ENCODE measurements at places on chromosomes 6 and 20. TPM values are rescaled to one million over a fixed set of nuclear protein-coding genes. Genes with fewer than 3 reads are reported as not detected.

GRCh38 chr6:88535306-88535705 lies 369.2 kb upstream of the CNR1 start:
- no peaks in the 10 kb centered on the region for H3K4me1 ChIP-seq
- DNase-seq, result no peak
- 0 out of 2 replicates have a peak, but pooled peaks cover 3% of the 10 kb centered on the region for H3K27me3 ChIP-seq
- no peak overlapping the region for H3K4me3 ChIP-seq
- H3K36me3 ChIP-seq, result no peaks in the 10 kb centered on the region
- H3K27ac ChIP-seq, result no peak overlapping the region

DNA sequence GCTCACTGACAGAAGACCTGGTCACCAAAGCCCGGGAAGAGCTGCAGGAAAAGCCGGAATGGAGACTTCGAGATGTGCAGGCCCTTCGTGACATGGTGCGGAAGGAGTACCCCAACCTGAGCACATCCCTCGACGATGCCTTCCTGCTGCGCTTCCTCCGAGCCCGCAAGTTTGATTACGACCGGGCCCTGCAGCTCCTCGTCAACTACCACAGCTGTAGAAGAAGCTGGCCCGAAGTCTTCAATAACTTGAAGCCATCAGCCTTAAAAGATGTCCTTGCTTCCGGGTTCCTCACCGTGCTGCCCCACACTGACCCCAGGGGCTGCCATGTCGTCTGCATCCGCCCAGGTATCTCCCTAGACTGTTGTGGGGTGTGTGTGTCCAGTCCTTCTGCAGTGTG lies 4.4 kb downstream of the TTPAL start:
- peaks cover 14% of the 10 kb centered on the region for H3K4me1 ChIP-seq
- H3K27ac ChIP-seq, result no peak overlapping the region
- no peak overlapping the region for H3K4me3 ChIP-seq
- peaks cover 49% of the 10 kb centered on the region for H3K36me3 ChIP-seq
- no peak for DNase-seq

GRCh38 chr6:125931733-125932450 lies 24.7 kb upstream of the HINT3 start:
- no peak overlapping the region for H3K4me3 ChIP-seq
- peaks cover 16% of the 10 kb centered on the region for H3K4me1 ChIP-seq
- H3K36me3 ChIP-seq, result no peaks in the 10 kb centered on the region
- H3K27me3 ChIP-seq, result no peaks in the 10 kb centered on the region
- no peak for DNase-seq

ARMC2 gene
- 0.71 TPM for total RNA-seq

RNF144B gene
- total RNA-seq, result 8.1 TPM

KCNK5 gene
- not detected for total RNA-seq

- peaks cover 25% of the 10 kb centered on the region for H3K36me3 ChIP-seq
- peaks cover 26% of the 10 kb centered on the region for H3K4me1 ChIP-seq
- H3K27me3 ChIP-seq, result no peaks in the 10 kb centered on the region
- no peak for DNase-seq
- no peak overlapping the region for H3K27ac ChIP-seq
- no peak overlapping the region for H3K4me3 ChIP-seq
These were observed 157.0 kb downstream of the MTHFD1L start for GRCh38 chr6:151022492-151022891.

DNA sequence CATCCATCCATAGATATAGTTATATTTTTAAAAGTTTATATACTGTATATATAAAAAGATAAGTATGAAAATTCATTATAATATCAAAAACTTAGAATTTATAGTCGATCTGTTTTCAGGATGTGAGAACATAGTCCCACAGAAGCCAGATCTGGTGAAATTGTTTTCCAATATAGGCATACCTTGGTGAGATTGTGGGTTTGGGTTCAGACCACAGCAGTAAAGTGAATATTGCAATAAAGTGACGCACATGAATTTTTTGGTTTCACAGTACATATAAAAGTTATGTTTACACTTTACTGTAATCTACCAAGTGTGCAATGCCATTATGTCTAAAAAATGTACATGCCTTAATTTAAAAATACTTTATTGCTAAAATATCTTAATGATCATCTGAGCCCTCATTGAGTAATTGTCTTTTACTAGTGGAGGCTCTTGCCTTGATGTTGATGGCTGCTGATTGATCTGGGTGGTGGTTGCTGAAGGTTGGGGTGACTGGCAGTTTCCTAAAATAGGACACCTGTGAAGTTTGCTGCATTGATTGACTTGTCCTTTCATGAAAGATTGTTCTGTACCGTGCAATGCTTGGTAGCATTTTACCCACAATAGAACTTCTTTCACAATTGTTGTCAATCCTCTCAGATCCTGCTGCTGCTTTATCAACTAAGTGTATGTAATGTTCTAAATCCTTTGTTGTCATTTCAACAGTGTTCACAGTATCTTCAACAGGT lies 29.8 kb downstream of the AIG1 start:
- no peaks in the 10 kb centered on the region for H3K27me3 ChIP-seq
- H3K4me3 ChIP-seq, result no peak overlapping the region
- H3K4me1 ChIP-seq, result no peaks in the 10 kb centered on the region
- no peak overlapping the region for H3K27ac ChIP-seq
- no peak for DNase-seq

DNA sequence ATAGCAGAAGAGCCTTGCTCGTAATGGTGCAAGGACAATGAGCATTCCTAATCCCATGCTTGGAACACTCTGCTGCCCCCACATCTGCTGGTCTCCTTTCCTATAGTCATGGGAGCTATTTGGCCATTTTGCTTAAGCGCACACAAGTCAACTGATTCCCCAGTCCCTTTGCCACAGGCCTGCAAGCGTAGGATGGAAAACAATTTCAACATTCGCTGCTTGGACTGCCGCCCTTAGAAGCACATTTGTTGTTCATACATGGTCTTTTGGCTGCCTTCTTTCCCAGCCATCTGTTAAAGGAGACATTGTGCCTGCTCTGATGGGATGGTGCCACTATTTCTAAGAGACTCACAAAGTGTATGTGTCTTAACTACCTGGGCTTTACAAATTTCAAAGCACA lies 96.9 kb downstream of the RFX6 start:
- H3K36me3 ChIP-seq, result no peaks in the 10 kb centered on the region
- no peak for DNase-seq
- H3K4me1 ChIP-seq, result no peaks in the 10 kb centered on the region
- H3K4me3 ChIP-seq, result no peak overlapping the region

DNA sequence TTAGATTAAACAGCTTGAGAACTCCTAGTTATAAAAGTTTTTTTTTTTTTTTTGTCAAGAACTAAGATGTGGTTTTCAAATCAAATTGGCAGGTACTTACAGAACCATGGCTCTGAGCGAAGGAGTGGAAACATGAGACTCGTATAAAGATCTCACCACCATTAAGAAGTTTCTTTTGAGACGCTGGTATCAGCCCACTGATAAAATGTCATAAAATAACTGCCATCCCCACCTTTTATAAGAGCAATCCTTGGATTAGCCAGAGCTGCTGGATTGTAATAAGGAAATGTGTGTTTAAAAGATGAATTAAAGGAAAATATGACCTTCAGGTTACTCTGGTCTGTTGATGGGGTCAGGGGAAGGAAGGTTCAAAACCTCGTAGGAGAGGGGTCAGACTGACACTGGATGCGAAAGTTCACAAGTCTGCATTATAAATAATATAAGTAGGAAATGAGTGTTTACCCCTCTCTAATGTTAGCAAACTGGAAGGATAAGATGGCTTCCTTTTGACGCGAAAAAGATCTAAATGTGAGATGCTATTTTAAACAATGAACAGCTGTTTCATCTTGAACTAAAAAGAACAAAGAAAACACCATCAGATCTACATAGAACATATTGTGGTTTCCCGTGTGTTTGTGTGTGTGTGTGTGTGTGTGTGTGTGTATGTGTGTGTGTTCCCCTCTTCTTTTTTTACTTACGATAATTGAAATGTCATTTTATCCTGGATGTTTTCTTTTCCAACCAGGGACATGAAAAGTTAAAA lies 386.8 kb upstream of the JAG1 start:
- no peak overlapping the region for H3K27ac ChIP-seq
- H3K27me3 ChIP-seq, result no peaks in the 10 kb centered on the region
- no peaks in the 10 kb centered on the region for H3K36me3 ChIP-seq
- H3K4me3 ChIP-seq, result no peak overlapping the region

- no peaks in the 10 kb centered on the region for H3K27me3 ChIP-seq
- no peaks in the 10 kb centered on the region for H3K36me3 ChIP-seq
- H3K4me3 ChIP-seq, result no peak overlapping the region
- no peak overlapping the region for H3K27ac ChIP-seq
- DNase-seq, result no peak
- H3K4me1 ChIP-seq, result peaks cover 1% of the 10 kb centered on the region
These were observed 67.9 kb upstream of the THBS2 start for GRCh38 chr6:169321546-169321945.

LHFPL5 gene
- total RNA-seq, result not detected

SNRNP48 gene
- total RNA-seq, result 19.6 TPM

DNA sequence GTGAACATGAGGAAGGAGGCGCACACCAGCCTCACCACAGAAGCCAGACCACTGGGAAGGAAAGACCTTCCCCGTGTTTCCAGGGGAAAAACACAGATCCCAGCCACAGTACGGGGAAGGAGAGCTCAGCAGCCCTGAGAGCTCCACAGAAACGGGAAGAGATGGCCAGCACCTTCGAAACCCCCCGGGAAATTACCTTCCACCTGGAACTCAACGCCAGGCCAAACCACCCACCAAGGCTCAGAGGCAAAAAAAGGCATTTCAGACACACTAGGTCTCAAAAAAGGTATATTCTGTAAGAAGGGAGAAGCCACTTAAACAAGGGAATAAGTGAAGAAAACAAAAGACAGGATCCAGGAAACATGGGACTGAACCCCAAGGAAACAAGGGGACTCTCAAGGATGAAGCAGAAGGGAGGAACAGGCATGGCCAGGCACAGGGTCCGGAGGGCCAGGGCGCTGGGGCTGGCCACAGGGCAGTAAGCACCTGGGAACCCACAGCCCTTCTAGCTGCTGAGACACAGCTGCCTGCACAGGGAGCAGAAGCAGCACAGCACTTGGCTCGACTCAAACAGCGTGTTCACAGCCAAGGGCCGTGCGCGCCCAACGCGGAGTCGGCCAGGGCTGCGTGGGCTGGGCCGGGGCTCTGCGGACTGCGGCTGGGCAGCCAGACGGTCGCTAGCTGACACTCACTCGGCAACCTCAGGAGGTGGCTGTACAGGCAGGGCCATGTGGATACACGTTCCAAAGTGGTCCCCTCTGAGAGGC lies 44.6 kb downstream of the TAF4 start:
- no peak for DNase-seq
- H3K27me3 ChIP-seq, result no peaks in the 10 kb centered on the region
- no peak overlapping the region for H3K4me3 ChIP-seq
- no peaks in the 10 kb centered on the region for H3K36me3 ChIP-seq

DNA sequence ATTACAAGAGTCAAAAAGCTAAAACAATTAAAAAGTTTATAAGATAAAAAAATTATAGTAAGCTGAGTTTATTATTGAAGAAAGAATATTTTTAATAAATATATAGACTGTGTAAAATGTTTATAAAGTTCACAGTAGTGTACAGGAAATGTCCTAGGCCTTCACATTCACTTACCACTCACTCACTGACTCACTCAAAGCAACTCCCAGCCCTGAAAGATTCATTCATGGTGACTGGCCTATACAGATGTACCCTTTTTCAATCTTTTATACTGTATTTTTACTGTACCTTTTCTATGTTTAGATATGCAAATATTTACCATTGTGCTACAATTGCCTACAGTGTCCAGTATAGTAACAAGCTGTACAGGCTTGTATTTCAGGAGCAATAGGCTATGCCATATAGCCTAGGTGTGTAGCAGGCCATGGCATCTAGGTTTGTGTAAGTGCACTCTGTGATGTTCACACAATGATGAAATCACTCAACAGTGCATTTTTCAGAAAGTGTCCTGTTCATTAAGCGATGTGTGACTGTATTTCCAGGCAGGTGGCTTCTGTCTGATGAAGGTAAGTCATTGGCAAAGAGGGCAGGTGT lies 130.2 kb downstream of the BTBD3 start:
- no peaks in the 10 kb centered on the region for H3K27me3 ChIP-seq
- H3K4me3 ChIP-seq, result no peak overlapping the region
- H3K36me3 ChIP-seq, result no peaks in the 10 kb centered on the region
- no peak for DNase-seq
- no peak overlapping the region for H3K27ac ChIP-seq

SLC35B2 gene
- 89.9 TPM for total RNA-seq

DNA sequence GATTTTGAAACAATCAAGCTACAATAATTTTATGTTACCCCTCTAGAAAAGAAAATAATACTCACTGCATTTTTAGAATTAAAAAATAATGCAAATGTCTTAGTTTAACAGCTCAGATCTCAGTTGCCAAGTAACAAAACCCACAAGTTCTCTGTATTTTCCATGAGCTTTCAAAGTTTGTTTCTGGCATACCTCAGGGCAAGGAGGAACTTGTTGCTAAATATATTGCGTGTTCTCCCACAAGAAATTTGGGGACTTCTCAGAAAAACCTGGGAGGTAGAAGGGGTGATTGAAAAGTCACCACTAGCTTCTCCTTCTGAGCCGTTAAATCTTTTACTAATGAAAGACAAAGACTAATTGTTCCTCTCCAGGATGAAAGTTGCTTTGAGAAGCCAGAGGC lies 236.8 kb upstream of the MARCKS start:
- H3K4me1 ChIP-seq, result 0 out of 2 replicates have a peak, but pooled peaks cover 4% of the 10 kb centered on the region
- H3K27me3 ChIP-seq, result no peaks in the 10 kb centered on the region
- H3K36me3 ChIP-seq, result no peaks in the 10 kb centered on the region
- DNase-seq, result no peak
- no peak overlapping the region for H3K27ac ChIP-seq
- no peak overlapping the region for H3K4me3 ChIP-seq

NKAIN4 gene
- total RNA-seq, result not detected

ZSCAN31 gene
- total RNA-seq, result 67.4 TPM

DNA sequence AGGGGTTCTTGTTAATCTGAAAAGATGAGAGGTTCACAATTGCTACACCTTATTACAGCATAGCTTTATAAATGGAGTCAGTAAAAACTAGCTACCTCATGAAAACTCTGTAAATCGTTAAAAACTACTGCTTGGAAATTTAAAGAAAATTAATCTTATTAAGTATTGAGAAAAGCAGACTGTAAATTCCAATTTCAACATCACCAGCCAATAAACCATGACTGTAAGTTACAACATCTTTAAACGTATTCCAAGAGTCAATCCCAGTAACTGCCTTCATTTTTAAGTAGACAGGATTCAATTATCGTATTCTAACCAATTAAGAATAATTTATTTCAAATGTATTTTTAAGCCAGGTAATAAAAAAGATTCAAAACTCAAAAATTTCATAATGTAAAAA lies 70.3 kb downstream of the ATG5 start:
- no peaks in the 10 kb centered on the region for H3K27me3 ChIP-seq
- no peak for DNase-seq
- no peak overlapping the region for H3K27ac ChIP-seq
- H3K4me1 ChIP-seq, result peaks cover 51% of the 10 kb centered on the region
- H3K4me3 ChIP-seq, result no peak overlapping the region

DNA sequence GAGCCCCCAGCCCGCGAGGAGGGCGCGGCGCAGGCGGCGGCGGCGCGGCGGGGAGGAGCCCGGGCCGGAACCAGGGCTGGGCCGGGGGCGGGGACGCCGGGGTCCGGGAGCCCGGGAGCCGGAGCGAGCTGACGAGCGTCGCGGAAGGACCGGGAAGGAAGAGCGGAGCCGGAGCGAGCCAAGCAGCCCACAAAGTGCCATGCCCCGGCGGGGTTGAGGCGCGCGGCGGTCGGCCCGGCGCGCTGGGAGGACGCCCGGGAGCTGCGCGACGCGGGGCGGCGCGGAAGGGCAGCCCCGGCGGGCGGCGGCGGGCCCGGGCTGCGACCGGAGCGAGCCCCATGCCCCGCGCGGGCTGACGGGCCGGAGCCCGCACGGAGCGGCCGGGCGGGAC lies 289 bp downstream of the FOXP4 start:
- peaks cover 36% of the 10 kb centered on the region for H3K36me3 ChIP-seq
- H3K4me1 ChIP-seq, result peaks cover 23% of the 10 kb centered on the region
- no peak overlapping the region for H3K27ac ChIP-seq
- DNase-seq, result peak; percentile 21
